NCI-H187 (cell line): ENCODE measurements at places on chromosomes 7 and 10.

DNA sequence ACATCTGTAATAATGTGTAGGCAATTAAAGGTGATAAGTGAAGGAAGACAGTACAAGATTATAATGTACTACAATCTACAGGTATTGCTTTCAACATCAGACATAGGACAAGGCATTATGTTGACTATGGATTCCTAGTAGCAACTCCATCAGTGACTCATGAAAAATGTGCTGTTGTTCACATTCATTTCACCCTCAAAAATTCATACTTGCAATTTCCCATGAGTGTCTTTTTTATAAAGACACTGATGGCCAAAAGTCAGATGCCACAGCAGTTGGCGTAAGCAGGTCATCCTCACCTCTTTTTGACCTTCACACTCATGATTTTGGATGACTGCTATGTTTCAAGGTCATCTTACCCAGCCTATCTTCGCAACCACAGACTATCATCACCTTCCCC lies 100.0 kb upstream of the AMPH start:
- no peak for DNase-seq

GRCh38 chr10:69901628-69902505 lies 100.2 kb downstream of the COL13A1 start:
- DNase-seq = no peak

GRCh38 chr7:83786858-83787257 lies 137.9 kb upstream of the SEMA3E start:
- DNase-seq = no peak

DNA sequence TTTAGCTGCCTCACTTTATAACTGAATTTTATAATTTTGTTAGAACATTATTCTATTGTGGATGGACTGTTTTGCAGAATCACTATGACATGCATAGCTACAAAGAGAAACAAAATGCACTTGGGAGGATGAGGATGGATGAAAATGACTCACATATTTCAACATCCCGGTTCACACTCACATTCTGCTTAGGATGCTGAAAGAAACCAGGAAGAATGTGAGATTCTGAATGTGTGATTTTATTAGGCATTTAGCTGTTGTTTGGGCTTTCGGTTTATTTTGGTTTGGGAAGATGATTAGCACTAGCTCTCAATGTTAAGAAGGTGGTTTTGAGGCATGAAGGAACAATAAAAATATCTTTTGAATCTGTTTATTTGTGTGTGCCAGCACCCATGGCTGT lies 235.5 kb downstream of the SEMA3E start:
- no peak for DNase-seq

DNA sequence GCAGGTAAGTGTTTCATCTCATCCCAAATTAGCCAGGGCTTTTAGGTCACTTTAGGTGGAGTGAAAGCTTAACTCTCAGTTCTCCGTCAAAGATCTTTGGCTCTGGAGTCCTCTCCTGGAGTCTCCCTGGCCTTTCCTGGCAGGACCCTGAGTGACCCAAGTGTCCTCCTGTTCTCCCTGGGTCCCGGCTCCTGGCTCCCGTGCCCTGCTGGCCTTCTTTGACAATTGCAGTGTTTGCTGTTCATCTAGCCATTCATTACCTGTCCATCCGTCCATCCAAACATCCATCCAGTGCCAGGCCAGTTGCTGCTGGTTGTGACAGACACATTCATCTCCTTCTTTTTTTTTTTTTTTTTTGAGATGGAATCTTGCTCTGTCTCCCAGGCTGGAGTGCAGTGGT lies 6.2 kb upstream of the TPST1 start:
- DNase-seq = no peak

GRCh38 chr10:125442856-125443540 lies 240.0 kb downstream of the TEX36 start:
- no peak for DNase-seq

GRCh38 chr10:131532745-131533341 lies 221.3 kb upstream of the TCERG1L start:
- DNase-seq = no peak

DNA sequence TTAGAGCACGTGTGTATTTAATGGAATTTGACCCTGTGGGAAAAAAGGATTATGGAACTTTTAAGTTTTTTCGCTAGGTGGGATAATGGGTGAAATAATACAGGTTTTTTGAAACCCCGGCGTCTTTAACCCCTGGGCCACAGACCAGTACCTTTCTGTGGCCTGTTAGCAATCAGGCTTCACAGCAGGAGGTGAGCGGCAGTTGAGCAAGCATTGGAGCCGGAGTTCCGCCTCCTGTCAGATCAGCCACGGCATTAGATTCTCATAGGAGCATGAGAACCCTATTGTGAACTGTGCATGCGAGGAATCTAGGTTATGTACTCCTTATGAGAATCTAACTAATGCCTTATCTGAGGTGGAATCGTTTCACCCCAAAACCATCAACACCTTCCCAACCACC lies 28.6 kb downstream of the WAC start:
- no peak for DNase-seq

GRCh38 chr7:51639661-51640334 lies 323.2 kb upstream of the COBL start:
- DNase-seq = no peak

GRCh38 chr10:43091846-43092245 lies 15.0 kb downstream of the RET start:
- DNase-seq = no peak

DNA sequence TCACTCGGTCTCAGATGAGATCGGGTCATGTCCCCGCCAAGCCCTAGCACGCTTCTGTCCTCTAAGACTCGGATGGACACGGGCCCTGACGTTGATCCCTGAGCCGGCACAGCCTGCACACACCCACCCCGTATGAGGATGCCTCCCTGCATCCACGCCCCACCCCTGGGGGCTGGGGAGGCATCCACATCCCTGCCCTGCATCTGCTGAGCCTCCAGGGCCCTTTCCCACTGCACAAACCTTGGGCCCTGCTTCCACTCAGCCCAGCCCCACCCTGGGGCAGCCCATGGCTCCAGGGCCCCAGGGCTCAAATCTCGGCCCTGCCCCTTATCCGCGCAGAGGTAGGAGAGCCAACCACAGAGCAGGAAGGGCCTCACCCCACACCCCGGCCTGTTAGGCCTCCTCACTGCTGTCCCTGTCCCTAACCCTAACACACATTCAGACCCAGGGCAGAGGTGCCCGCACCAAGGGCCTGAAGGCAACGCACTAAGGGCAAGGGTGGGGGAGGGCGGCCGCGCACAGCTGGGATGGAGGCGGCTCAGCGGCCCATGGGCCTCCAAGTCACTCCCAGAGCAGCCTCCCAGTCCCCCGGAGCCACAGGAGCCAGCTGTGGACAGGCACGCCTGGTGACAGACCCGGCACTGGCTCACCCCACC lies 9.5 kb upstream of the MICALL2 start:
- no peak for DNase-seq

GRCh38 chr10:87547734-87548311 lies 43.1 kb downstream of the MINPP1 start:
- DNase-seq = no peak

DNA sequence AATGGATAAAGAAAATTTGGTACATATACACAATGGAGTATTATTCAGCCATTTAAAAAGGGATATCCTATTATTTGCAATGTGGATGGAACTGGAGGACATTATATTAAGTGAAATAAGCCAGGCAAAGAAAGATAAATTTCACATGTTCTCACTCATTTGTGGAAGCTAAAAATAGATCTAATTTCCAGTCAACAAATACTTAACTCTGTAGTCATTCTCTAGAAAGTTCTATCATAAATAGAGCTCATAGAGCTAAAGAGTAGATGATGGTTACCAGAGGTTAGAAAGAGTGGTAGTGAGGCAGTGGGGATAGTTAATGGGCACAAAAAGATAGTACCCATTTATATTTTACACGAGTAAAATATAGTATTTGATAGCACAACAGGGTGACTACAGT lies 104.2 kb upstream of the SLC13A1 start:
- no peak for DNase-seq

GRCh38 chr7:87310790-87311419 lies 34.6 kb upstream of the CROT start:
- DNase-seq = no peak

DNA sequence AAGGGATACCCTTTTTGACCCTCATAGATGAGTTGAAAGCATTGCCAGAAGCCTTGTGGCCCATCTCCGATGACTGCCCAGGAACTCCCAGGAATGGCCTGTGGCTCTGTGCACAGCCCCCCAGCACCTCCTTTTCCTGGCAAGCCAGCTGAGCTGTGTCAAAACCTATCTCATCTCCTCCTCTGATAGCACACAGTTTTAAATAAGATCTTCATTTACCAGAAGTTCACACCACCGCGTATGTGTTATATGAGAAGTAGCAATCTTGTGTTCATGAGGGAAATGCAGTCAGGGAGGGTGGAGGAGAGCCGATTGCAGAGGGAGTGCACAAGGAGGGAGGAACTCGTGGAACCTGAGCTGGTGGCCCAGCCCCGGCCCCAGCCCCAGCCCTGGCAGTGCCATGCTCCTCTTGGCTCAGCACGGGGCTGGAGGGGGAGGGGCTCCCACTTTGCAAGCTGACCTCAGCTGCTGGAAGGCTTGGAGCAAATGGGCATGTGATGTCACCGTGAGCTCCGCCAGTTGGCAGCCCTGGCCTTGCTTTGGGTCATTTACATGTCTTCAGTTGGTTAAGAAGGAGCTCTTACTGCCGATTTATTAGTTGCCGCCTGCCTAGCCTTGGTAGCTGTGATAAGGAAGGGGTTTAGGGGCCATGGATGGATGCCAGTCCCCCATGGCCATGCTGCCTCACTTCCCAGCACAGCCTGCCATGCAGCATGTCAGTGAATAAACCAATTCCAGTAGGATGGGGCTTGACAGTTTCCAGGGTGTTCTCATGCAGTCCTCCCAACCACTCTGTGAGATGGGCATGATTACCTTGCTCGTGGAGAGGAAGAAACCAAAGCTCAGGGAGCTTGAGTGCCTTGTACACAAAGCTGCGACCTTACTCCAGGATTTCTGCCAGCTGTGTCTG lies 20.0 kb downstream of the UNC5B start:
- no peak for DNase-seq

DNA sequence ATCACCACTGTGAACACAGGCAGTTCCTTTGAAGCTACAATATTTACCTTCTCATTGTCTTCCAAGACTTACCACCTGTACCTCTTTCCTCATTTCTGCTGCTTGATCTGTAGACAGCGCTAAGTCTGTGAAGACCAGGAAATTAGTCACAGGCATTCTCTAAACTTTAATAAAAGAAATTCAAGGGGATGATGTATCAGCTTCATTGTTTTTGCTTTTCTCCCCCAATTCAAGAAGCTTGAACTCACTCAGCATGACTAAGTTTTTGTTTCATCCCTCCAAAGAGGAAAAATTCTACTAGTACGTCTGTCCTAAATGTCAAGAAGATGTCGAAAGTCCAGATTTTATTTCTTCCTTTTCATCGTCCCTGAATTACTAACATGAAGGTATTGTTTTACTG lies 75.3 kb upstream of the PPP1R9A start:
- DNase-seq = no peak

DNA sequence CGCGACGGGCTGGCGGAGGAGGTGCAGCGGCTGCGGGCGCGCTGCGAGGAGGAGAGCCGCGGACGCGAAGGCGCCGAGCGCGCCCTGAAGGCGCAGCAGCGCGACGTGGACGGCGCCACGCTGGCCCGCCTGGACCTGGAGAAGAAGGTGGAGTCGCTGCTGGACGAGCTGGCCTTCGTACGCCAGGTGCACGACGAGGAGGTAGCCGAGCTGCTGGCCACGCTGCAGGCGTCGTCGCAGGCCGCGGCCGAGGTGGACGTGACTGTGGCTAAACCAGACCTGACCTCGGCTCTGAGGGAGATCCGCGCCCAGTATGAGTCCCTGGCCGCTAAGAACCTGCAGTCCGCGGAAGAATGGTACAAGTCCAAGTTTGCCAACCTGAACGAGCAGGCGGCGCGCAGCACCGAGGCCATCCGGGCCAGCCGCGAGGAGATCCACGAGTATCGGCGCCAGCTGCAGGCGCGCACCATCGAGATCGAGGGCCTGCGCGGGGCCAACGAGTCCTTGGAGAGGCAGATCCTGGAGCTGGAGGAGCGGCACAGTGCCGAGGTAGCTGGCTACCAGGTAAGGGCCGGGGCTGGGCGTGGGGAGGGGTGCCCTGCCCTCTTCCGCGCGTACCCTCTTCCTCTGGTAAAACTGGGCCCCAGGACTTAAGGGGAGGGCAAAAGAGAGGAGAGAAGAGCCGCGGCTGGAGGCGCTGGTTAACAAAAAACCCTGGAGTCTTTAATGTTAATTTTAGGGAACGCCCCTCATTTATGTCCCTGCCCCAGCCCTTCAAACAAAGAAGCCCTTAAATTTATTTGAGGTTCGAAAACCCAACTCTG lies 987 bp downstream of the INA start:
- no peak for DNase-seq

- no peak for DNase-seq
Measured at GRCh38 chr7:90933984-90934383, 330.2 kb upstream of the FZD1 start.

DNA sequence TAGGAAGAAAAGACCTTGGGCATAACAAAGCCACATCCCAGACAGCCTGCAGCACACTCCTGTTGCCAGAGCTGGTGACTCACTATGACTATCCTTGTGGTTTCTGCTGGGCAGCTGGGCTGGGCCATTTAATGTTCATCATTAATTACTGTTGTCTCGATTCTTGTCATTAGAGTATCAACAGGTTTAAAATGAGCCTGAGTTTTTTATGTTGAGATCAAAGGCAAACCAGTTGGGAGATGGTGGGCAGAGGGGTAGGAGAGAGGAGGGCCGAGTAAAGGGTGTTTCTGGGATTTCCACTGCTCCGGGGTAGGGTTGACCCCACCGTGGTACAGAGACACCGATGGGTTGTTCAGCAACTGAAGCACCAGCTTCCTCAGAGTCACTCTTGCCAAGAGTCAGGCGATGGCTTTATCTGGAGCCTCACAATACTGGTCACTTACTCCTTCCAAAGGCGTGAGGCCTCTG lies 128.7 kb upstream of the LYZL1 start:
- DNase-seq = no peak

DNA sequence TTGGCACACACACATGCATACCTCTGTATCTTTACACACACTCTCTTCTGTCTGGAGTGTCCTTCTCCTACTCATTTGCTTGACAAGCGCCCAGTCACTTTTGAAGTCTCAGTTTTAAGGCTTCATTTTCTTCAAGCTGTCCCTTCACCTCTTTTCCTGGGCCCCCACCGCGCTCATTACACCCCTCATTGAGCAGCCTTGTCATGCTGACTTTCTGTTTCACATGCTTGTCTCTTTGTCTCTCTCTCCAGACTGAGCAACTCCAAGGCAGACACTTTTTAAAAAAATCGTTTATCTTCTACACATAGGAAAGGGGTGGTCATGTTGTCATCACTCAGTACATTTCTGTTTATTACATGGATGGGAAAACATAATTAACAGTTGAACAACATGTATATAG lies 225.2 kb upstream of the FZD1 start:
- DNase-seq = no peak

- DNase-seq = no peak
Measured at GRCh38 chr10:67015225-67015624, 89.4 kb downstream of the LRRTM3 start.
